ENCODE measurements at places on chromosomes 11 and 22. TPM values are rescaled to one million over a fixed set of nuclear protein-coding genes. Genes with fewer than 3 reads are reported as not detected.

- peak overlapping the region; percentile 97 for H3K27ac ChIP-seq
- peak overlapping the region; percentile 73 for H3K4me3 ChIP-seq
- peak; percentile 85 for DNase-seq
- H3K36me3 ChIP-seq = peaks cover 7% of the 10 kb centered on the region
- no peaks in the 10 kb centered on the region for H3K27me3 ChIP-seq
- H3K4me1 ChIP-seq = peaks cover 40% of the 10 kb centered on the region
Observed at GRCh38 chr11:118338637-118339061, 3.9 kb downstream of the CD3D start.

DNA sequence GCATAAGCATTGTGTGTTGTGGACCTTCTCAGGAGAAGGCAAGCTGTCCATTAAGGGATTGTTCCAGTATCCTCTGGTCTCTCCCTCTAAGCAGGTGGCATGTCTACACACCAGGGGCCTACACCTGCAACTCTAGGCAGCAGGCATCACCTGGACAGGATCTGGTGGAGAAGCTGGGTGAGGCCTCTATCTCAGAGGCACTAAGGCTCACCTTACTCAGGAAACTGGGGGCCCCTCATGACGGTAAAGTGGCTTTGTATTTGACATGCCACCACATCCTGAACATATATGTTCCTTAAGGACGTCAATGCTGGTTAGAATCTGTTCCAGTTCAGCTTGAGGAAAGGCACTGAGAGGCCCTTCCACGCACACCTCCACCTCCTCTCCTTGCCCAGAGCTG is 891.3 kb downstream of the OPCML start:
- H3K36me3 ChIP-seq = no peaks in the 10 kb centered on the region
- H3K4me1 ChIP-seq = peaks cover 4% of the 10 kb centered on the region
- H3K27ac ChIP-seq = no peak overlapping the region
- no peaks in the 10 kb centered on the region for H3K27me3 ChIP-seq
- DNase-seq = no peak

The FDXACB1 gene
- 4.4 TPM for total RNA-seq

DNA sequence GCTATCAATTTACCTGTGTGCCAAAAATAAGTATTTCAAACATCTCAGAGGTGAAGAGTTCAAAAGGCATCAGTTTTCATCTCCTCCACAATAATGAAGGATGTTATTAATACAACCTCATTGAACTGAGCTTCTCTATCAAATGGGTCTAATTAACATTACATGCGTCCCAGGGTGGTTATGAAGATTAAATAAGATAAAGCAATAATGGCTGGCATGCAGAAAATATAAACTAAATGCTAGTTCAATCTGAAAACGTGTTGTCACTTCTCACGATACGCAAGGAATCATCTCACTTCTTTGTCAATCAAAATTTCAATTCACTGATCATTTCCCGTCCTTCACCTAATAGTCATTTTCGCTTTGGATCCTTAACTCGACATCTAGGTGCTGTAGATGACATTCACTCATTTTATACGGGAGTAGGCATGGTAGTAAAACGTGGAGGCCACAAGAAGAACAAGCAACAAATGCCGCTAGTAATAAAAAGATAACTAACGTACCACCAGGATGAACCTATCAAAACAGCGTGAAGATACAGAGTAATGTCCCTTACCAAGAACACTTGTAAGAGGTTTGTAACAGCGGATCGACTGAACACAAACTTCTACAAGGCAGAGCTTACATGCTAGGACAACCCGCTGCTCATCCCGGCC is 918 bp downstream of the CHORDC1 start:
- no peaks in the 10 kb centered on the region for H3K36me3 ChIP-seq
- no peak for DNase-seq
- H3K4me3 ChIP-seq = peak overlapping the region; percentile 83
- peaks cover 24% of the 10 kb centered on the region for H3K4me1 ChIP-seq
- H3K27ac ChIP-seq = peak overlapping the region; percentile 86

GRCh38 chr11:117384045-117384444 is 56.4 kb downstream of the CEP164 start:
- no peak for DNase-seq
- peaks cover 55% of the 10 kb centered on the region for H3K36me3 ChIP-seq
- H3K27ac ChIP-seq = no peak overlapping the region

- H3K4me3 ChIP-seq = no peak overlapping the region
- H3K27ac ChIP-seq = peak overlapping the region; percentile 38
- H3K36me3 ChIP-seq = peaks cover 5% of the 10 kb centered on the region
- H3K4me1 ChIP-seq = peaks cover 35% of the 10 kb centered on the region
Observed at GRCh38 chr11:93737904-93738612, 3.2 kb downstream of the TAF1D start.

The TOM1 gene
- 59.1 TPM for total RNA-seq

DNA sequence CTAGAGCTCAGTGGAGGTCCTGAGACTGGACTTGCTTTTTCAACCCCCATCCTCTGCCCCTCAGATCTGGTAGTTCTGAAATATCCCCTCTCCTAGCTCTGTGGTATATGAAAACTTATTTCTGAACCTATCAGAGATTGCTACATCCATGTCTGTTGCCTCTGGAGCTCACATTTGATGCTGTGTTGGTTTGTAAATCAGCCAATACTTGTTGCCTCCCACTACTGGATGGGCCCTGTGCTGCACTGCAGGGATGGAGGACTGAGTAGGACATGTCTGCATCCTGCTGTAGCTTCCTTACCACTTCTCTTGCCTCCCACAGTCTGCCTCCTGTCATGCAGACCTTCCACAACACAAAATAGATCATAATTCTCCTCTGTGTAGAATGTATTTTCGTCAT is 5.2 kb downstream of the OLFML1 start:
- H3K27ac ChIP-seq = no peak overlapping the region
- peaks cover 4% of the 10 kb centered on the region for H3K27me3 ChIP-seq
- H3K4me3 ChIP-seq = no peak overlapping the region
- H3K36me3 ChIP-seq = no peaks in the 10 kb centered on the region

DNA sequence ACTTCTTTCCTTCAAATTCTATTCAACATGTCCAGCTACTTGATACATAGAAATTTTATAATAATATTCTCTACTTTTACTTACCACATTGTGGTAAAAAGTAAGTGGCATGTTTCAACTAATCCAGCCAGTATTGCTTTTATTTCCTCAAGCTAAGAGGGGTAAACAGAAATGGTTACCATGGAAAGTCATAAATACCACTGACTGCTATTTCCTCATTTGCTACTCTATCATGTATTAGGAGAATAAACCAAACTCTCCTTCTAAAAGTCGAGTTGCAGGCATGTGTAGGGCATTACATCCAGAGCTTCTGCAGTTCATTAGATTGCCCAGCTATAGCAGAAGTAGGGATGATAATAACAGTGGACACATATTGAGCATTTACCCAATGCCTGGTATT is 208.4 kb downstream of the MAML2 start:
- no peak overlapping the region for H3K4me3 ChIP-seq
- H3K36me3 ChIP-seq = no peaks in the 10 kb centered on the region
- H3K27me3 ChIP-seq = no peaks in the 10 kb centered on the region

The C11orf87 gene
- total RNA-seq = not detected

GRCh38 chr11:123590296-123590912 is 64.0 kb downstream of the SCN3B start:
- H3K27me3 ChIP-seq = no peaks in the 10 kb centered on the region
- H3K4me1 ChIP-seq = no peaks in the 10 kb centered on the region
- no peak for DNase-seq
